Neural cell (in vitro differentiated cells): ENCODE measurements at places on chromosomes 16 and 17. TPM values are rescaled to one million over a fixed set of nuclear protein-coding genes. Genes with fewer than 3 reads are reported as not detected.

HCRT gene
- not detected in 2 replicates for polyA plus RNA-seq

RABEP2 gene
- 27.5 and 28.7 TPM in 2 replicates for polyA plus RNA-seq

NDUFAF8 gene
- 76.4 and 90.2 TPM in 2 replicates for polyA plus RNA-seq

TP53TG3F gene
- polyA plus RNA-seq = not detected in 2 replicates

VAT1L gene
- polyA plus RNA-seq = 54.5 and 60.6 TPM in 2 replicates

CSHL1 gene
- polyA plus RNA-seq = not detected in 2 replicates

RHBDL3 gene
- polyA plus RNA-seq = 0.25 and 0.50 TPM in 2 replicates

HLF gene
- polyA plus RNA-seq = 0.70 and 0.71 TPM in 2 replicates

ZNF205 gene
- 30.0 and 39.4 TPM in 2 replicates for polyA plus RNA-seq

TEX19 gene
- not detected in 2 replicates for polyA plus RNA-seq

CACNG1 gene
- polyA plus RNA-seq = 0.77 TPM in 1 of 2 replicates, not detected in the other

MT1G gene
- not detected in 2 replicates for polyA plus RNA-seq

LRRC37A gene
- 3.0 and 5.0 TPM in 2 replicates for polyA plus RNA-seq

CRHR1 gene
- polyA plus RNA-seq = 3.3 and 4.5 TPM in 2 replicates

COTL1 gene
- 86.6 and 91.2 TPM in 2 replicates for polyA plus RNA-seq

HOXB5 gene
- polyA plus RNA-seq = not detected in 2 replicates
